ENCODE measurements at places on chromosomes 5 and 9.

DNA sequence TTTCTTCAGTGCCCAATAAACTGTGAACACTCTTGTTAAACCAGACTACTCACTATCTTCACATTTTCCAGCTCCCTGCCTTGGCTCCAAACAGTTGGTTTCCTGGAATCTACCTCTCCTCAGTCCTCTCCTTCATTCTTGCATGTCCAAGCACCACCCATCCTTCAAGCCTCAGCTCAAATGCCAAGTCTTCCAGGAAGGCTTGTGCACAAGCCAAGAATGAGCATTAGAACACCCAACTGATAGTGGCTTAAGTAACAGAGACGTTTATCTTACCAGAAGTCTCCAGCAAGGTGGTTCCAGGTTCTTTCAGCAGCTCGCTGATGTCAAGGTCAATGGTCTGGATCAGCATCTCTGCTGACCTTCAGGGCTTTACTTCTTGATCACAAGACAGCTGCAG is 60.1 kb downstream of the PTPDC1 start:
- DNase-seq: no peak

DNA sequence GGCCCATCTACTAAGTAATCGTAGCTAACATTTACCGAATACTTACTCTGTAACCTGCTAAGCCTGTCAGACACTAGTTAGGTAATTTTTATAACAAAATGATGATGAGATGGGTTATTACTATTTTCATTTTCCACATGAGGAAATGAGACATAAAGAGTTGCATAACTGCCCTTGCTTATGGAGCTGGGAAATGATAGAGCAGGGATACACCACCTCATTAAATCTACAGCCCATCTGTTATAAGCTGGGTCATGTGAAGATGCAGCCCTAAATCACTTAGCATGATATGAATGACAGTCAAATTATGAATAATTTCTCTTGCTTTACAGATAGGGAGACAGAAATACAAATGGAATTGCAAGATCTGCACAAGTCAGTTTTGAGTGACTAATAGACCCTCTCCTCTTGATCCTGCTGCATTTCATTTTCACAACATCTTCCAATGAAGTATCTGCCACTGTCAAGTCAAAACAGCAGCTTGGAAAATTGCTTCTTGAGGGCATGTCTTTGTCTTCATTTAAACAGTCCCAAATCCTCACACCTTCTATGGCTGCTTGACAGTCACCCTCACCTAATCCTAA is 364.7 kb downstream of the PRELID2 start:
- DNase-seq: no peak

GRCh38 chr9:19967888-19968459 is 179.1 kb upstream of the SLC24A2 start:
- no peak for DNase-seq

DNA sequence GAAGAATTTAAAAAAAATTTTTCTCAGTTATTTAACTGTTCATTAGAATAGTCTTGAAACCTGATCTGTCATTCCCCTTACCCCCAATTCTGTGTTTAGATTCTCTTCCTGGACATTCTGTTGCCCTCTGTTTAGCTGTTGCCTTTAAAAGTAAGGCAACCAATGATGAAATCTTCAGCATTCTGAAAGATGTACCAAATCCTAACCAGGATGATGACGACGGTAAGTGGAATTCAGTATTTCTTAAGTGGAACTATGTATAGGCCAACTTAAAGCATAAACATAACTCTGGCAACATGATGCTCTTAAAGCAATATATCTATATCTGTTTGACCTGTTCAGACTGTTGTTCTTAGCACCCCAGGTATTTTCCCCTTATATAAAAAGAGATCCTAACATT is 27.2 kb downstream of the NCBP1 start:
- no peak for DNase-seq

- no peak for DNase-seq
These were observed 88.0 kb downstream of the ADAMTS2 start for GRCh38 chr5:179257176-179257682.

DNA sequence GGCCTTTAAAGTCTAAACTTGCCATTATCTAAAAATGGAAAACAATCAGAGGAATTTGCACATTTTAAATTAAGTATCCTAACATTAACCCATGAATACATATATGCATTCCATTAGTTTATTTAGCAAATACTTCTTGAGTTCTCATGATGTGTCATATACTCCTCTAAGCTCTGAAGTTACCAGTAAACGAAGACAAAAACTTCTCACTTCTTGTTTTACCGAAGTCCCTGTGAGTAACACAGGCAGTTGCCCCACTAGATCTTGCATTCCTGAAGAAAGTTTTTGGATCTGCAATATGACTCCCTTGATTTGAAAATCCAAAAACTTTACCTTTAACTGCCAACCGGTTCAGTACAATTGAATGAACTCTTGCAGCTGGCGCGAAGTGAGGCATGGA is 439.0 kb upstream of the MPDZ start:
- no peak for DNase-seq

- DNase-seq: no peak
These were observed 33.5 kb upstream of the ZNF354B start for GRCh38 chr5:178826216-178826615.

- DNase-seq: no peak
These were observed 50.5 kb upstream of the COL5A1 start for GRCh38 chr9:134591082-134591571.

GRCh38 chr9:78967596-78968217 is 604.1 kb upstream of the TLE4 start:
- no peak for DNase-seq

DNA sequence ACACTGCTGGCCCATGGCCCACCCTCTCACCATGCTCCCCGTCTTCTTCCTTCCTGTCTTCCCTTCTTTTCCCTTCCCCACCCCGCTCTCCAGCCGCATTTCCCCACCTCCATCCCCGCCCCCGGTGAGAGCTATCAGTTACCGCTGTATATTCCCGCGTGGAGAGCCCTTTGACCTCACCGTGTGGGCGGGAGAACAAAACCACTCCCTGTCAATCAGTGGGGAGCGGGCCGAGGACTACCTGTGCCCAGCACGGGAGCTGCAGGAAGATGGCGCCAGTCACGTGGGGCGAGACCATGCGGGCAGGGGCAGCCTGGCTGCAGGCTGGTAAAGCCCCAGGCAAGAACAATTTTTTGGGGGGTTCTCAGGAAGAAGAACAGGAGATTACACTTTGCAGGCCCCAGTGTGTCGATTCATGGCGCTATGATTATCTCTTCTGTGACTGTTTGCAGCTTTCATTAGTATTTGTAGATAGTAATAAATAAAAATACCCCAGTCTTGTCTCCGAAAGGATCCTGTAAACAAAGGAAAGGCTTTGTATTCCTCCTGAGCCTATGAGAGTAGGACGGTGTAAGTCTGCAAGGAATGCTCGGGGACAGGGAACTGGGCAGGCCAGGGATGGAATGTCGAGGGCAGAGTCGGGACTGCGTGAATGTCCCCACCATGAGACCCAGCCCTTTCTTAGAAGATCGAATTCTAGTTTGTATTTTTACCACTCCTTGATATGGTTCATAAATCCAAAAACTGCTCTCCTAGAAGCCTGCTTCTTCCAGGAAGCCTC is 14.8 kb upstream of the DMRT1 start:
- no peak for DNase-seq

- no peak for DNase-seq
These were observed 137.1 kb downstream of the CAAP1 start for GRCh38 chr9:26755476-26755875.

DNA sequence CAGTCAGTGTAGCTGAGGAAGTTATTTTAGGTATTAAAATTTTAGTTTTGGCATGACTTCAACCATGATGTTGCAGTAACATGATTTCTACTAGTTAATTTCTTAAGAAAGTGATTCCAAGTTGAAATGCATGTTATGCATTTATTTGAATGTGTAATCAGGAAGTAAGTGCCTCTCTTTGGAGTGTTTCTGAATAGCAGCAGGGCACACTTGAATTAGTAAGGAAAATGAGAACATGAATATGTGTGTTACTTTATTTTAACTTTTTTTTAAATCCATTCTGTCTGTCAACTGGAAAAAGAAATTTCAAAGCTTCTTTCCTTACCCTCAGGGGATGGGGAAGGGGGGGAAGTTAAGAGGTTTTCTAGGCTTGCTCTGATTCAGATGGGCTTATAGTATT is 40.4 kb downstream of the CTNNA1 start:
- no peak for DNase-seq

GRCh38 chr5:92962752-92963151 is 618.3 kb downstream of the NR2F1-AS1 start:
- DNase-seq: no peak

DNA sequence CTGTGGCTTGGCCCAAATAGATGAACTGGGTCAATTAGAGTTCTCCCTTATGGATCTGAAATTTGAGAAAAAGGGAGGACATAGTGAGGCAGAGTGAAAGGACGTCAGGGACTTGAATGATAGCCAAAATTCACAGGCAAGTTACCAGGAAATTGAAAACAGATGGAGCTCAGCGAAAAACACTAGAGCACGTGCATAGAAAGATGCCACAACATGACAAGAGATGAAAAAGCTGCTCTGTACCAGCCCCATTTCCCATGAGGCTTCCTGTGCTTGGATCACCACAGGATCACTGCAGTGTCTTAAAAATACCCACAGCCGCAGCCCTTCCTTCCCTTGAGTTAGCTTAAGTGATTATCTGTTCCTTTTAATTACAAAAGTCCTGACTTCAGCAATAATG is 39.0 kb upstream of the HOMER1 start:
- DNase-seq: no peak

GRCh38 chr5:173653822-173654523 is 37.5 kb upstream of the BOD1 start:
- DNase-seq: no peak

All from stimulated activated CD4-positive, alpha-beta T cell treated with anti-CD3 and anti-CD28 coated beads, Interleukin-12 subunit alpha, Interleukin-12 subunit beta, amount 100 ng/mL, for 4 hours (primary cell).